CD4-positive, alpha-beta T cell (primary cell): ENCODE measurements at places on chromosomes 2 and 18. TPM values are rescaled to one million over a fixed set of nuclear protein-coding genes. Genes with fewer than 3 reads are reported as not detected.

- peaks cover 6% of the 10 kb centered on the region for H3K4me1 ChIP-seq
- no peaks in the 10 kb centered on the region for H3K36me3 ChIP-seq
- DNase-seq, result no peak
- no peak overlapping the region for H3K4me3 ChIP-seq
Measured at GRCh38 chr2:46493241-46493970, 14.0 kb downstream of the TMEM247 start.

DNA sequence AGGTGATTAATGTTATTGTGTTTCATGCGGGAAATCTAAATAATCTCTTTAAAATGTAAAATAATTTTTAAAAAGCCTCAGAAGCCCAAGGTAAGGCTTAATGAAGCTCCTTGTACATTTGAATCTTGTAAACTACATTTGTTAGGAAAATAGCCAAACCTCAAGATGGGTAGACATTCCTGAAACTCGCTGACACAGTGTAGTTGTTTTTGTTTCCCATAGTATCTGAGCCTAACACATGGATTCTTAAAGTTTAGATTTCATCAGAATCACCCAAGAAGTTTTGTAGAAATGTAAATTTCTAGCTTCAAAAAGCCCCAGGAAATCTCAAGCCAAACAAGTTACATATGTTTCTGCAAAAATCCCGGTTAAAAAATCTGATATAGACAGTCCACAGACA lies 1221.1 kb upstream of the ACVR2A start:
- H3K4me3 ChIP-seq, result no peak overlapping the region
- no peak for DNase-seq
- no peak overlapping the region for H3K27ac ChIP-seq
- no peaks in the 10 kb centered on the region for H3K4me1 ChIP-seq
- no peaks in the 10 kb centered on the region for H3K27me3 ChIP-seq

- peaks cover 9% of the 10 kb centered on the region for H3K4me1 ChIP-seq
- no peak overlapping the region for H3K4me3 ChIP-seq
- H3K36me3 ChIP-seq, result no peaks in the 10 kb centered on the region
- H3K27ac ChIP-seq, result no peak overlapping the region
- no peaks in the 10 kb centered on the region for H3K27me3 ChIP-seq
Measured at GRCh38 chr2:25993049-25993448, 10.8 kb upstream of the KIF3C start.

DNA sequence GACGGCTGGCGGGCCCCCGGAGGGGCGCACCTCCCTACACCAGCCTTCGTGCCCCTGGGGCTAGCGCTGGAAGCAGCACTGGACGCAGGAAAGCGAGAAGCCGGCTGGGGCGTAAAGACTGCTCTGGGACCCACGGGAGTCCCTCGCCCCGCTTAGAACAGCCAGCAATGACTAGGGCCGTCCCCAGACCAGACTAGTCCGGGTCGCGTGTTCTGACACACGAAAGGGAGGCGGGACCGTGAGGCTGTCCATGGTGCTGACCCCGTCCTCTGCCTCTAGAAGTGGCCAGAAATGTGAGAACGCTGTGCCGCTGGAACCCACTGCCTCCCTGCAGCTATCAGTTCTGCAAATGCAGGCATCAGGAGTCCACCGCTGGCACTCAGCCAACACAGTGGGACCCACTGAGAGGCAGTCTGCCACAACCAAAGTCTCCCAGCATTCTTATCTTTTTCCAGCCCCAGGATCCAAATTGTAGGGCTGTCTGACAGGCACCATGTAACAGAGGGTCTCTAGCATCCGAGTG lies at the start of gene UCN:
Gene UCN (minus strand): TSS at position 87 of the 523 bp plus-strand sequence. CDS start 550 bp downstream, outside the sequence.
- no peak within 1 kb of the TSS for H3K27ac ChIP-seq
- peaks cover 14% of the 10 kb centered on the region for H3K4me1 ChIP-seq
- peaks cover 10% of the 10 kb centered on the region for H3K36me3 ChIP-seq

DNA sequence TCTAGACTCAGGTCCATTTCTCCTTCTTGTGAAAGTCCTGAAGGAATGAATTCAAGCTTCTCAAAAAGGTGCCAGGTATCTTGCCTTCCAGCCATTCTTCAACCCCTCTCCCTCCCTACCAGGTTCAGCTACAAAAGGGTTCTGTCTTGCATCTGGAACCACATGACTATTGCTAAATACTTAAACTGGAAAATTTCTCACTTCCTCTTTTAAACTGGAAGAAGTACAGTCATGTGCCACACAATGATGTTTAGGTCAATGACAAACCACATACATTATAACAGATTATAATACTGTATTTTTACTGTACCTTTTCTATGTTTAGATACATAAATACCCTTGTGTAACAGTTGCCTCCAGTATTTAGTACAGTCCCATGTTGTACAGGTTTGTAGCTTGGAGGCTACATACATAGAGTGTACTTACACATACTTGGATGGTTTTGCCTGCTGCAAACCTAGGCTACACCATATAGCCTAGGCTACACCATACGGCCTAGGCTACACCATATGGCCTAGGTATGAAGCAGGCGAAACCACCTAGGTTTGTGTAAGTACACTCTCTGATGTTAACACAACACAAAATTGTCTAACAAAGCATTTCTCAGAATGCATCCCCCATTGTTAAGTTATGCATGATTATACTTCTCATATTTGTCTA lies 142.0 kb upstream of the DNMT3A start:
- H3K27ac ChIP-seq, result no peak overlapping the region
- peaks cover 11% of the 10 kb centered on the region for H3K36me3 ChIP-seq
- H3K27me3 ChIP-seq, result no peaks in the 10 kb centered on the region
- DNase-seq, result no peak

- no peak overlapping the region for H3K4me3 ChIP-seq
- no peaks in the 10 kb centered on the region for H3K4me1 ChIP-seq
- no peak for DNase-seq
- no peak overlapping the region for H3K27ac ChIP-seq
- no peaks in the 10 kb centered on the region for H3K27me3 ChIP-seq
- no peaks in the 10 kb centered on the region for H3K36me3 ChIP-seq
Measured at GRCh38 chr2:23283653-23284052, 101.3 kb upstream of the KLHL29 start.

- H3K27me3 ChIP-seq, result no peaks in the 10 kb centered on the region
- no peaks in the 10 kb centered on the region for H3K4me1 ChIP-seq
- no peaks in the 10 kb centered on the region for H3K36me3 ChIP-seq
- no peak overlapping the region for H3K4me3 ChIP-seq
- no peak overlapping the region for H3K27ac ChIP-seq
Measured at GRCh38 chr18:27665264-27665799, 480.2 kb upstream of the CHST9 start.

DLGAP1 gene
- 0.31 TPM for total RNA-seq

COL6A3 gene
- total RNA-seq, result 1.3 TPM

NXPH2 gene
- total RNA-seq, result not detected

CFC1 gene
- not detected for total RNA-seq
